CD4-positive, alpha-beta T cell (primary cell): ENCODE measurements at places on chromosomes 3 and 15. TPM values are rescaled to one million over a fixed set of nuclear protein-coding genes. Genes with fewer than 3 reads are reported as not detected.

The BNC1 gene
- not detected for total RNA-seq

The EPHA3 gene
- total RNA-seq: not detected

The FOXL2 gene
- total RNA-seq: not detected

The PLA2G4E gene
- not detected for total RNA-seq

The EFHB gene
- total RNA-seq: 0.99 TPM

The CD200R1 gene
- 4.7 TPM for total RNA-seq

The GOLGA6D gene
- not detected for total RNA-seq

The SLC25A20 gene
- 0.78 TPM for total RNA-seq

DNA sequence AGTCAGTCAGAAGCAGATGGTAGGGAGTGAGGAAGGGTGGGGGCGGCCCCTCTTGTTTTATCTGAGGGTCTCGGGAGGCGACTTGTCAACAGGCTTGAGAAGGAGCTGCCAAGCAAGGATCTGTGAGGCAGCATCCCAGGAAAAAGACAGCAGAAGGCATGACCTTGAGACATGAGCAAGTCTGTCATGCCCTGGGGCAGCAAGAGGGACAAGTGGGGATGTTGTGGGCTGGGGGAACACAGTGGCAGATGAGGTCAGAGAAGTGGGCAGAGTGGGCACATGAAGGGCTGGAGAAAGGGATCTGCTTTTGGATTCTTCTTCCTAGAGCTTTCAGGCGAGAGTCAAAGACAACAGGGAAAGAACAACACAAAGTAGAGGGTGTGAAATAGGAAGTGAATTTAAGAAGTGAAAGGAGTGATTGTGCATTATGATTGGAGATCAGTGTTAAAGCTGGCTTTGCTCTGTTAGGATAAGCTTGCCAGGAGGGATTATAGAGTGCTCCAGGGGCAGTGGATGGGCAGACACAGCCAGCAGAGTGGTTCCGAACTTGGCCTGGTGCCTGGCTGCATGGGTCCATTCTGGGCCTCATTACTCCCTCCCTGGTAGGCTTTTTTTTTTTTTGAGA is 73.3 kb downstream of the USP13 start:
- H3K4me1 ChIP-seq: no peaks in the 10 kb centered on the region
- H3K4me3 ChIP-seq: no peak overlapping the region
- H3K27me3 ChIP-seq: no peaks in the 10 kb centered on the region

- no peaks in the 10 kb centered on the region for H3K4me1 ChIP-seq
- H3K4me3 ChIP-seq: no peak overlapping the region
- no peak overlapping the region for H3K27ac ChIP-seq
- H3K36me3 ChIP-seq: no peaks in the 10 kb centered on the region
Measured at GRCh38 chr3:193884652-193885051, 251.3 kb upstream of the HES1 start.

DNA sequence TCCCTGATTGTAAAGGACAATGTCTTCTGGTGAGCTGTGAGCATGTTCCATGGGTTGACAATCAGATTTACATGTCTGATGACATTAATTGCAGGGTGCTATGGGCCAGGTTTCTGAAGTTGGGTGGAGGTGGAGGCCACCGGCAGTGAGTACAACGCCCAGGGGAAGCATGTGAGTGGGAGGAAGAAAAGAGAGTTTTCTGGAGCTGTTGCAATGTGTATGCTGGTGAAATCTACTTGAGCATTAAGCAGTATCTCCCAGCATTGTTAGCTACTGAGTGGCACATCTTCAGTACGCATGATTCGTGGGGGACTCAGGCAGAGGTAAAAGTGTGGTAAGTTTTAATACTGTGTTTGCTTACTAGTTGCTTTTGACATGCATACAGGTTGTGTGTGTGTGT is 26.6 kb downstream of the TMEM45A start:
- no peak overlapping the region for H3K27ac ChIP-seq
- no peak for DNase-seq
- H3K27me3 ChIP-seq: no peaks in the 10 kb centered on the region
- H3K4me3 ChIP-seq: no peak overlapping the region
- no peaks in the 10 kb centered on the region for H3K36me3 ChIP-seq

- no peaks in the 10 kb centered on the region for H3K27me3 ChIP-seq
- H3K36me3 ChIP-seq: no peaks in the 10 kb centered on the region
- H3K4me1 ChIP-seq: no peaks in the 10 kb centered on the region
- DNase-seq: no peak
- no peak overlapping the region for H3K4me3 ChIP-seq
Measured at GRCh38 chr3:144364737-144365136, 393.1 kb downstream of the DIPK2A start.

DNA sequence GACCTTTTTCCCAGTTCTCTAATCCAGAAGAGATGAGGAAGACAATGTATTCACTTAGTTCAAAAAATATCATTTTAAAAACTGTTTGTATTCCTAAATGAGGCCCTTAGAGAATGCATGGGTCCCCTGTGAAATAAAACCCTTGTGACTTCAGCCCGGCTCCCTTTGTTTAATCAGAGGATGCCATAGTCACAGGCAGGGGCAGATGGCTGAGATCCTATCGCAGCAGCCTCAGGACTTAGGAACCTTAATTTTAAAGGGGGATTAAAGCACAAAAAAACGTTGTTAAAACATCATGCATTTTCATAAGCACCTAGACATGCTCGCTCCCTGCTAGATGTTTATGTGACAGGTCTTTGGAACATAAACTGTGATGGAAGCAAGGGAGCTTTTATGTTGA is 176.6 kb downstream of the IL20RB start:
- no peaks in the 10 kb centered on the region for H3K36me3 ChIP-seq
- DNase-seq: no peak
- no peak overlapping the region for H3K27ac ChIP-seq
- peaks cover 5% of the 10 kb centered on the region for H3K4me1 ChIP-seq

GRCh38 chr15:64739577-64740143 is 35.7 kb downstream of the RBPMS2 start:
- H3K4me1 ChIP-seq: no peaks in the 10 kb centered on the region
- DNase-seq: no peak
- no peak overlapping the region for H3K27ac ChIP-seq
- H3K4me3 ChIP-seq: no peak overlapping the region

DNA sequence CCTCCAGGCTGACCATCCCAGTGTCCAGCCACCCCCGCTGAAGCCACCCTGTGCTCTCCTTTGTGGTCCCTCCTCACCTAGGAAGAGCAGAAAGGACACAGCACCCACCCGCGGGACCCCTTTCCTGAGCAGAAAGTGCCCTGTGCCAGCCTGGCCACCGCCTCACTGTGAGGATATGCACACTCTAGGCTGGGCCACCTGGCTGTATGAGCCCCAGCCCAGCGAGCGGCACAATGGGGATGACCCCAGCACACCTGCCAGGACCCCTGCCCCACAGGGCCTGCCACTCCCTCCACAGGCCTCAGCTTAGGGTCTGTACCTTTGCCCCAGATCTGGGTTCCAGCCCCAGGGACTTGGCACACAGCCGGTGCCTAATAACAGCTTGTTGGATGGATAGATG is 47.9 kb upstream of the FURIN start:
- peaks cover 41% of the 10 kb centered on the region for H3K4me1 ChIP-seq
- H3K27me3 ChIP-seq: no peaks in the 10 kb centered on the region
- H3K27ac ChIP-seq: no peak overlapping the region
- no peak for DNase-seq
- H3K4me3 ChIP-seq: no peak overlapping the region

DNA sequence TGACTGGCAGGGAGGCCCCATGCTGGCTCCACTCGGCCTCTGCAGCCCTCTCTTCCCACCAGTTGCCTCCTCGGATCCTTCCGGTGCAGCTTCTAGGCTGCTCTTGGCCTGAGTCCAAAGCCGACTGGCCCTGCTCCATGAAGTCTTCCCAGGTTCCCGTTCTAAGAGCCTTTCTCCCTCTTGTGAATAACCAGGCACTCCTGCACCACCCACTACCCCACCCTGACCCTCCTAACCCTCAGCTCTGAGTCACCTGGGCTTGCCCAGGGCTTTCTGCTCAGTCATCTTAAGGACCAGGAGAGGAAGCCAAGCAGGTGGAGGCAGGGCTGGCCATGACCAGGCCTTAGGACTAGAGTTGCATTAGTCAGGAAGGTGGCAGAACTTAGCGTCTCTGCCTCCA is 28.1 kb upstream of the CNBP start:
- no peaks in the 10 kb centered on the region for H3K4me1 ChIP-seq
- H3K27me3 ChIP-seq: no peaks in the 10 kb centered on the region
- no peaks in the 10 kb centered on the region for H3K36me3 ChIP-seq
- no peak overlapping the region for H3K4me3 ChIP-seq
- H3K27ac ChIP-seq: no peak overlapping the region

DNA sequence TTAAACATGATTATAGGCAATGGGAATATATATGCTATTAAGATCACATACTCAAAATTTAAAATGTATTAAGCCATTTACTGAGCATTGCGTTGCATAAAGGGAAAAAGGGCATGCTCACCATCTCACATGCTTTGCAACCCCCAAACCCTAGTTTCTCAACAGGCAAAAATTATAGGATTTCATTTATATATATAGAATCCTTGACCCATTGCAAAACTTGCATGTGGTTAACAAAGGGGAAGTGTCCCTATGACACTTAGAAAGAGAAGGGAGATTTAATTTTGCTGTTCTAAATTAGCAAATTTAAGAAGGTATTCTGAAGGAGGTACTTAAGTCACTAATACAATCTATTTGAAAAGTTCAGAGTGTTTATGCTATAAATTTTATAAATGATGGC is 837.8 kb downstream of the DIPK2A start:
- no peaks in the 10 kb centered on the region for H3K27me3 ChIP-seq
- no peaks in the 10 kb centered on the region for H3K4me1 ChIP-seq
- DNase-seq: no peak
- H3K27ac ChIP-seq: no peak overlapping the region
- H3K4me3 ChIP-seq: no peak overlapping the region

- no peak overlapping the region for H3K4me3 ChIP-seq
- H3K27me3 ChIP-seq: no peaks in the 10 kb centered on the region
- DNase-seq: no peak
- no peaks in the 10 kb centered on the region for H3K4me1 ChIP-seq
- no peak overlapping the region for H3K27ac ChIP-seq
Measured at GRCh38 chr3:96236522-96236921, 577.9 kb upstream of the EPHA6 start.

- no peak for DNase-seq
- H3K4me1 ChIP-seq: no peaks in the 10 kb centered on the region
- H3K36me3 ChIP-seq: peaks cover 21% of the 10 kb centered on the region
- no peaks in the 10 kb centered on the region for H3K27me3 ChIP-seq
- no peak overlapping the region for H3K27ac ChIP-seq
- H3K4me3 ChIP-seq: no peak overlapping the region
Measured at GRCh38 chr3:197292648-197293047, 5.8 kb downstream of the DLG1 start.

DNA sequence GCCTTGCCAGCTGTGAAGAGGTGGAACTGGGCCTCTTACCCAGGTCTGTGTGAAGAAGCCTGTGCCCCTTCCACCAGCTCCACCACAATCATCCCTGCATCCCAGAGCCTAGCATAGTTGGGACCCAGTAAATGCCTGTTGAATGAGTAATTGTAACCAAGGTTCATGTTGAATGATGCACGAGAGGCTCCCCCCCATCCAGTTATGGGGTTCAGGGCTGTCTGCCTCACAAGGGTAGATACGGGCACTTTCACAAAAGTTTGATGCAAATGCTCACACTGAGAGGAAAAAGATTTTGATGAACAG is 29.5 kb upstream of the TSEN2 start:
- no peaks in the 10 kb centered on the region for H3K36me3 ChIP-seq
- no peak overlapping the region for H3K27ac ChIP-seq
- no peak overlapping the region for H3K4me3 ChIP-seq
- DNase-seq: no peak
- no peaks in the 10 kb centered on the region for H3K27me3 ChIP-seq

- H3K27me3 ChIP-seq: no peaks in the 10 kb centered on the region
- H3K4me1 ChIP-seq: no peaks in the 10 kb centered on the region
- no peak for DNase-seq
Measured at GRCh38 chr3:107258300-107258699, 118.9 kb upstream of the CCDC54 start.

DNA sequence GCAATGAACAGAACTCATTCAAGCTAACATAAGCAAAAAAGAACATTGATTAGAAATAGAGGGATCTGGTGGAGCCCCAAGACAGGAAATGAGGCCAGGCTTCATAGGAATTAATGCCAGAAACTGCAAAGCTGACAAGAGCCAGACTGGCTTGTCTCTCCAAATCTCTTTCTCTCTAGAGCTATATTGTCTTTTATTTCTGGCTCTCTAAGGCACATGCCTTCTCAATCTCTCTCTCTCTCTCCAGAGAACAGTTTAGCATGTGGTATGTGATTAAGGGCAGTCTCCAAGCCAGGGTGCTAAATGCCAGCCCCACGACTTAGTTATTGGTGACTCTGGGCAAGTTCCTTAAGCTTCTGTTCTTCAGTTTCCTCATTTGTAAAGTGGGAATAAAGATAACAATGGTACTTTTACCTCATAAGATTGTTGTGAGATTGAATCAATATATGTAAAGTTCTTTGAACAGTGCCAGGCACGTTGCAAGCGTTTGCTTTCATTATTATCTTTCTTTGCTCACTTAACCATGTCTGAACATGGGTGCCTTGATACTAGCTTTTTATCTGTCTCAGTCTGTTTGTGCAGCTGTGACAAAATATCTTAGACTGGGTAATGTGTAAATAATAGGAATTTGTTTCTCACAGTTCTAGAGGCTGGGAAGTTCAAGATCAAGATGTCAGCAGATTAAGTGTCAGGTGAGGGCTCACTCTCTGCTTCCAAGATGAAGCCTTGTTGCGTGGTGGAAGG is 123.2 kb downstream of the BDH1 start:
- H3K4me3 ChIP-seq: no peak overlapping the region
- peaks cover 7% of the 10 kb centered on the region for H3K4me1 ChIP-seq
- H3K36me3 ChIP-seq: no peaks in the 10 kb centered on the region
- no peak for DNase-seq
- H3K27me3 ChIP-seq: no peaks in the 10 kb centered on the region

DNA sequence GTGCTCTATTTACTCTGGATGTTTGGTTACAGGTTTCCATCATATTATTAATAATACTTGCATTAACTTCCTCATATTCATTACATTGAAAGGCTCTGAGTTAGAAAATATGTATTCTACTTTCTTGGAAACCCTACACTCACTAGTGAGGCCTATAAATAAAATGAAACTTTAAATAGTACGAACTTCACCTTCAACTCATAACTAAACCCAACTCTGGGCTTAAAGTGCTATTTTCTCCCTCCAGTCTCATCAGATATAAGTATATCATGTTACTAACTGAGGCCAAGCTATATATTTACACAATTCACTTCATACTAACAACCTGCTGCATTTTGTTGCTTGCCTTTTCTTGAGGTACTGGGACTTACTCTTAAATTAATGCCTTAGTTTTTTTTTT is 306.7 kb downstream of the TIGIT start:
- no peak for DNase-seq
- H3K4me1 ChIP-seq: no peaks in the 10 kb centered on the region
- H3K36me3 ChIP-seq: no peaks in the 10 kb centered on the region
- no peaks in the 10 kb centered on the region for H3K27me3 ChIP-seq

DNA sequence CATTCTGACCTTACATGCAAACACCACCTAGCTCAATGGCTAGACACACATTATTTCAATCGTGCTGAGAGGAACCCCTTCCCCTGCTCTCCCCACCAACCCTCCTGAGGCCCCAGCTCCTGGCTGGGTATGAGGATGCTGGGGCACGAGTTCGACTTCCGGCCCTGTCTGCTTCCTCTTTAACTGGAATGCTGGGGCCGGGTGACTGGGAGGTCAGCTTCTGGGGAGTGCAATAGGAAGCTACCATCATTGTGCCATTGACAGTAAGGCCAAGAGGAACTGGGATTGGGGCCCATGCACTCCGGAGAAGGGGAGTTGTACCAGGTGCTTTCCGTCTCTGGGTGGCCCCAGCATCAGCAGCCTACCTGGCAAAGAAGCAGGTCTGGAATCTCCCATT is 15.6 kb upstream of the TLE3 start:
- no peak for DNase-seq
- H3K4me1 ChIP-seq: peaks cover 4% of the 10 kb centered on the region
- no peaks in the 10 kb centered on the region for H3K27me3 ChIP-seq
- no peak overlapping the region for H3K27ac ChIP-seq
- H3K4me3 ChIP-seq: no peak overlapping the region
- no peaks in the 10 kb centered on the region for H3K36me3 ChIP-seq
